Activated CD4-positive, alpha-beta T cell treated with anti-CD3 and anti-CD28 coated beads, Interleukin-2, amount 50 U/mL, for 4 hours (primary cell): ENCODE measurements at places on chromosomes 12 and 14.

GRCh38 chr12:45730348-45731189 is 1.1 kb downstream of the ARID2 start:
- DNase-seq, result peak; percentile 50

- no peak for DNase-seq
Measured at GRCh38 chr12:131133015-131133905, 179.6 kb downstream of the ADGRD1 start.

- no peak for DNase-seq
Measured at GRCh38 chr12:100564090-100564489, 9.4 kb upstream of the GAS2L3 start.

GRCh38 chr14:68318828-68319227 is 474.0 kb downstream of the ZFP36L1 start:
- no peak for DNase-seq
